HCT116 (cell line): ENCODE measurements at places on chromosomes 6 and 20.
A peak's percentile ranks its signal among the peaks of the same experiment; 100 is the strongest.

- DNase-seq, result no peak
These were observed 422.6 kb downstream of the HTR1B start for GRCh38 chr6:77040568-77041195.

DNA sequence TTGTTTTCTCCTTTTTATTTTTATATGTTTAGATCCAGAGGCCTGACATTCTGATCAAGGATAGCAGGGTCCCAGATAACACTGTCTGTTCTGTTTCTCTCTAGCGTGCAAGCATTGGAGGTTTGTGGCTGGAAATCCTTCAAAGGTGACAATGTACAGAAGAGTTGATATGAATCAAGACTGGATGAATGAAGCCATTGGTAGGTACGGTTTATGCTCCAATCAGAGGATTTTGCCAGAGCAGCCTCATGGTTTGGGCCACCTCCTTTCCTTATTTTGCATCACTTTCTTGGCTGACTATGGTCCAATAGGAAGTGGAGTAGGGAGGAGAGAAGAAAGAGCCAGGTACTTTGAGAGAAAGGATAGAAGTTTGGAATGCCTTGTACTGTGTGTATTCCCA, 484.8 kb upstream of the JAG1 start:
- DNase-seq, result no peak

GRCh38 chr20:48295966-48296421, 510.7 kb upstream of the SULF2 start:
- no peak for DNase-seq

DNA sequence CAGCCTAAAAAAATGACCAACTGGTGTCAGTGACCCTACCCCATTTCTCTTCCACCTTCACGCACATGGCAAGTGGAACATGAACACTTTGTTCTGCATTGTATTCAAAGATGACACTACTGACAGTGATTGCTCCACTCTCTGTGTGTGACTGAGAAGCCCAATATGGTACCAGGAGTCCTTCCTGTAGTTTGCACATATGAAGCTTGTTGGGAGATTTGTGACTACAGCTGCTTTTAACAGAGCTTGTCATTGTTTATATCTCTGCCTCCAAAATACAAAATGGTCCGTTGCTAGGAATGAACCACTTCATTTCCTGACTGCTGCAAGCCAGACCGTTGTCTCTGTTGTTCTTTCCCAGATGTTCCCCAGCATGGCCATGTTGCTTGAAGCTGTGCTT, 140.3 kb upstream of the TCF21 start:
- no peak for DNase-seq

DNA sequence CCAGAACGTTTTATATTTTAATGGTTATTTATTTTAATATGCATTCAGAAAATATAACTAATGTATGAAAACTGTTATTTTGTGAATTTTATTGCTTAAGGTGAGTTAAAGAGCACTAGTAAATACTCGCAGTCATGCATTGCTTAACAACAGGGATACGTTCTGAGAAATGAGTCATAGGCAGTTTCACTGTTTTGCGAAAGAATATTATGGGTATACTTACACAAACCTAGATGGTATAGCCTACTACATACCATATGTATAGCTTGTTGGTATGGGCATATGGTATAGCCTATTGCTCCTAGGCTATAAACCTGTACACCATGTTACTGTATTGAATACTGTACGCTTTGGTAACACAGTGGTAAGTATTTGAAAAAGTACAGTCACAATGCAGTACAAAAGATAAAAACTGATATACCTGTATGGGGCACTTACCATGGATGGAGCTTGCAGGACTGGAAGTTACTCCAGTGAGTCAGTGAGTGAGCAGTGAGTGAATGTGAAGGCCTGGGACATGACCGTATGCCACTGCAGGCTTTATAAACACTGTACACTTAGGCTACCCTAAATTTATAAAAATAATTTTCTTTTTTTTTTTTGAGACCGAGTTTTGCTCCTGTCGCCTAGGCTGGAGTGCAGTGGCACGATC, 38.5 kb downstream of the ARFGEF2 start:
- DNase-seq, result no peak

DNA sequence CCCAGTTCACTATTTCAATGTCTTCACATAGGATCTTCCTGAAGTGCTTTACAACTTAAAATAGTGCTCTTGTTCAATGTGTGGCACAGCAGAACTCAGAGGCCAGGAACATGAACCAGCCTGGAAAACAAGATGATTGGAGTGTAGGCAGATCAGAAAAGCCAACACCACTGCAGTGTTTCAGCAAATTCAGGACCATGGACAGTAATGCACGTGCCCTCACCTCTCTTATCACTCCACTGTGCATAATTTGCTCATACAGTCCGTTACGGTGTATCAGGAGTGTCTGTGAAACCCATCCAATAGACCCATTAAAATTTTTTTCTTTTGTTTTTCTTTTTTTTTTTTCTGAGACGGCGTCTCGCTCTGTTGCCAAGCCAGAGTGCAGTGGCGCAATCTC, 27.6 kb upstream of the HACE1 start:
- no peak for DNase-seq

- no peak for DNase-seq
These were observed at the start of gene SLC22A16 for GRCh38 chr6:110476046-110476849. TSS of gene SLC22A16 (minus strand) at chr6:110476613. CDS start at chr6:110476574, 39 bp downstream.

GRCh38 chr6:81906041-81906440, 153.6 kb upstream of the TENT5A start:
- DNase-seq, result no peak

- peak; percentile 16 for DNase-seq
These were observed 26.3 kb upstream of the TFB1M start for GRCh38 chr6:155340464-155341129.

DNA sequence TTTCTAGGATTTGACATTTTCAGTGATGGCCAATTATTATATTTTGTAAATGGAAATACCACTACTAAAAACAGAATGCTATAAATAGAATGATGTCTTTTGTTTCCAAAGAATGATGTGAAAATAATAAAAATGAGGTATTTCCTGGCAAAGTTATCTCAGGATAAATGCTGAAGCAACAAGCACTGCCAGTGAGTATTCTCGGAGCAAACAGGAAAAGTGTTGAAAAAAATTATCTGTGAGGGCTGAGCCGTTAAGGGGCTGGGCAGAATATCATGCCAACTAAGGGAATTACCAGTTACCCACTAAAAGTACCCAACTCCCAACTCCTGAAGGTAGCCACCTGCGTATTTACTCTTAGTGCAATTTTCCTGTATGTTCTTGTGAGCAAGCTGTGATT, 23.6 kb upstream of the SCAF8 start:
- DNase-seq, result no peak

DNA sequence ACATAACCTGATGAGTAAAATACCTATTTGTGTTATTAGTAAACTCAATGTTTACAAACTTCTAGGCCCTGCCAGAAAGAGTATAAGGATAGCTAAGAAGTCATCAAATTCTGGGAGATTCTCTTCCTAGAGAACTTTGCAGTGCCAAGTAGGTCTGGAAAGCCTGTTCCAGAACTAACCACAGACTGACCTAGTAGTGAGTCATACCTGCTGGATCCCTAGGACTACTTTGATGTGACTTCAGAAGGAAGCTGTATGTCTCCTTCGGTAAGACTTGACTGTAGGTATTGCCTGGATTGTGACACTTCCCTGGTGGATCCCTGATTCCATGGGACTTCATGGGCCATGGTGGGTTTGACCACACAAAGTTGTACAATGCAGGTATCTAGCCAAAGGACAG, 131.7 kb downstream of the DNAH8 start:
- DNase-seq, result peak; percentile 18

DNA sequence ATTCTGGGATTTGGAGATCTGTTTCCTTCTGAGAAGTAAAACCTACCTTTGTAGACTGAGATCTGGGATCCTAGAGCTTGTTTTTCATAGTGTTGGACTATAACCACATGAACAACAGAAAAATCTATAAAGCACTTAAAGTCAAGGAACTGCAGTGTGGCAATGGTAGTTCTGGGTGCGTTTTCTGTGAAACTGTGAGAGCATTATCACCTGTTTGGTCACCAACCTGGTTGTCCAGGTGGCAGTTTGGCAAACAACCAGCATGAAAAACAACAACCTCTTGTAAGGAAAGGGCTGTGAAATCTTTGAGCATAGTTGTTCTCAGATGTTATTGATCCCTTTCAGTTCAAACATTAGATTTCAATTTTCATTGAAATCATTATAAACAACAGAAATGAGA, 215.8 kb upstream of the CITED2 start:
- no peak for DNase-seq

DNA sequence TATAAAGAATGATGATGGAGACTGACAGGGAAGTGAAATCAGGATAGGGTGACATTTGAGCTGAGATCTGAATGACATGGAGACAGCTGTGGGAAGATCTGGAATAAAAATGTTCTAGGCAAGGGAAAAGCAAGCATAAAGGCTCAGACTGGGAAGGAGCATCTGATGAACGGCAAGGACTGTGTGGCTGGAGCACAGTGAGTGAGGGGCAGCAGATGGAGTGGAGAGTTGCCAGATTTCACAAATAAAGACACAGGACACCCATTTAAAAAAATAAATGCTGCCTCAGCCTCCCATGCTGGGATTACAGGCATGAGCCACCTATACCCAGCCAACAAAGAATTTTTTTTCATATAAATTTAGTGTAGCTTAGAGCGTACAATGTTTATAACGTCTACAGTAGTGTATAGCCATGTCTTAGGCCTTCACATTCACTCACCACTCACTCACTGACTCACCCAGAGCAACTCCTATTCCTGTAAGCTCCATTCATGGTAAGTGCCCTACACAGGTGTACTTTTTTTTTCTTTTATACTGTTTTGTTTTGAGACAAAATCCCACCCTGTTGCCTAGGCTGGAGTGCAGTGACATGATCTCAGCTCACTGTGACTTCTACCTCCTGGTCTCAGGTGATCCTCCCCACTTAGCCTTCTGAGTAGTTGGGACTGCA, 2.4 kb upstream of the ZBTB24 start:
- no peak for DNase-seq

DNA sequence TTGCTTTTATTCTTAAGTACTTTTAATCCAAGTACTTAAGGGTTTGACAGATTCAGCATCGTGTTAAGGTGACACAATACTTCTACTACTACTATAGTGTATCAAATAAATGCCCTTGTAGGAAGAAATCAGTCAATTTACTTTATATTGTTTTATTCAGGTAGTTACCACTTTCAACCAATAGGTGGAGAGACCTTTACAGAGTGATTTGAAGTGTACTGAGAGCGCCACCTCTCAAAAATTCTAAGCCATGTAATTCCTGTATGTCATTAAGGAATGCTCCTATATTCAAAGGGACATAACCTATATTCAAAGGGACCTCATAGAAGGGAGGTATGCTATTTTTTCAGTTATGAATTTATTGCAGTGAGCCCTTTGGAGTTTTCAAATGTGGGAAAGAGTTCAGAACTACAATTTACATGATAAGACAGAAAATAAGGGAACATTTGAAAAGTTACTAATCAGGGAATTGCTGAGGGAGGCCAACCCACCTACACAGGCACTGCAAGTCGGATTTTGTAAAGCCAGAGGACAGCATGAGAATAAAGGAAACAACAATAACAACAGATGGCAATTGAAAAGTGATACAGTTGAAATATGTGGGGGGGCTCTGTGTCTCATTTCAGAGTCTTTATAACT, 955.6 kb downstream of the TBC1D32 start:
- peak; percentile 70 for DNase-seq

- no peak for DNase-seq
These were observed 294.5 kb upstream of the PLCB4 start for GRCh38 chr20:8774412-8774811.

DNA sequence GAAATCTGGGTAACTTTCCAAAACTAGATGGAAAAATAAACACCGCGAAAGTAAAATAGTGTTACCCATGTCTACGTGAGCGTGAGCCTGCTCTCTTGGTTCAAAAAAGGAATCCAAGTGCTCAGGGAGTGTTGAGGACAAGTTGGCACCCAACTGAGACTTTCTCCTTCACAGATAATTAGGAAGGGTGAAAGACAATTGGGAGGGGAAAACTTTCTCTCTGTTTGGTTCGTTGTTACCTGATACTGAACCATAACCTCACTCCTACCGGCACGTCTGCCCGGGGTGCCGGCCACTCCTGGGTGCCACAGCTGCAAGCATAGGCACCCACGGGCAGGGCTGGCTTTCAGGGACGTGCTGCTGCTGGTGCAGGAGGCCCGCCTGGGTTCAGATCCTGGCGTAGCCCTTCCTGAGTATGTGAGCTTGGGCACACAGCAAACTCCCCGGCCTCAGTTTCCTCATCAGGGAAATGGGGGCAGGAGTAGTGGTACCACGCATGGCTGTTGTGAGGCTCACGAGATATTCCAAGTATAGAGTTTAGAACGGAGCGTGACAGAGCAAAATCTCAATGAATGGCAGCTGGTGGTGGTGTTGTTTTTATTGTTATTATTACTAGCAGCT, 38.2 kb upstream of the PMEPA1 start:
- no peak for DNase-seq

DNA sequence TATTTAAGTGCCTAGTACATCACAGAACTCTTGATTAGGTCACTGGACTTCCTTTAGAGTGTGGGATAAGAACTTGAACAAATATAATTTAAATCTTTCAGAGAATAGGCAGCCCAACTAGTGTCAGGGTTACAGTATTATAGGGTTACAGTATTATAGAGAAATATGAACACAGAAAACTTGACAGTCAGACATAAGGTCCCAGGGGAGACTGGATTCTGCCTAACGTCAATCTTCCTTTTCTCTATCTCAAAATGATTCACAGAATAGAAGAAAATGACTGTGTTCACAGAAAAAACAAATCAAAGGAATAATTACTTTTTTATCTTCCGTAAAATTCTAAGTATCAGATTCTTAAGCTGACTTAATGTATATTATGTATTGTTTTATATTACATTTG, 623.8 kb downstream of the HTR1B start:
- DNase-seq, result no peak

DNA sequence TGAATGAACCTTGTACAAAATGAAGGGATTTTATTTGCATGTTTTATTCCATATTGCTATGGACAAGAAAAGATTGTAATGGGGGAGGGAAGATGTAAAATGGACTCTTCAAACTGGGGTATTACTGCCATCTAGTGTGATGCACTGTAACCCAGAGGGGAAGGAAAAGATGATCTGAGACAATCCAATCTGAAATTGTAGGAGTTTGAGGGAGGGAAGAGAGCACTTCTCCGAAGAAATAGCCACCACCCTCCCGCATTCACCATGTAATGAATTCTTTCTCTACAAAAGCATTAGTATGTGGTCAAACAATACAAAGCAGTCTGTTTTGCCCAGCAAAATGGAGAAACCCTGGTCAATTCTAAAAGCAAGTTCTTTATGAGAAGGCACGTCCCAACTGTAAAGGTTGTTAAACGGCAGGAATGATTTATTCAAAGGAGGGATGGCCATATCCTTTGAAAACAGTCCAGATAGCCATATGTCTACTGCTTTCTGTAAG, 679.5 kb upstream of the NRSN1 start:
- DNase-seq, result peak; percentile 1

GRCh38 chr6:42710316-42710715, 12.1 kb downstream of the PRPH2 start:
- DNase-seq, result no peak

GRCh38 chr6:16761471-16762267, 409 bp upstream of the ATXN1 start:
- peak; percentile 74 for DNase-seq
